Right lobe of liver (tissue), 6 donors: ENCODE measurements at places on chromosomes 2 and 18.
A peak's percentile ranks its signal among the peaks of the same experiment; 100 is the strongest.

DNA sequence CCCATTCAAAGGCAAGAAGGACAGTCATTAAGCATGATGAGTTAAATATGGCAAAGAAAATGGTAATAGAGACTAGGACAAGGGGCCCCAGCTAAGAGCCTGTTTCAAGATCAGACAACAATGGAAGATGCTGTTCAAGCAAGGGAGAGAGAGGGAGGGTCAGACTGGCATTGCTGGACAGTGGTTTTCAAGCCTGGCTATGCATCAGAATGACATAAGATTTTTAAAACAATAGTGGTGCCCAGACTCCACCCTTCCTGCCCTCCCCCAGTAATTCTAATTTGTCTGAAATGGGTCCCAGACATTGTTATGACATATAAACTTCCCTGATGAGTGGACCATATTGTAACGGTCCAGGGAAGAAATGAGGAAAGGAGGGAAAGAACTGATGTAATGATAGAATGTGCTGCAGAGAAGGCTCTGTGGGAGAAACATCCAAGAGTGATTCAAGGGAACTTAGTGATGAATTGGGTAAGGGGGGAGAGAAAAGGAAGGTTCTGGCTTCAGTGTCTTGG lies 112.9 kb upstream of the TRIB2 start:
- DNase-seq: no peak

DNA sequence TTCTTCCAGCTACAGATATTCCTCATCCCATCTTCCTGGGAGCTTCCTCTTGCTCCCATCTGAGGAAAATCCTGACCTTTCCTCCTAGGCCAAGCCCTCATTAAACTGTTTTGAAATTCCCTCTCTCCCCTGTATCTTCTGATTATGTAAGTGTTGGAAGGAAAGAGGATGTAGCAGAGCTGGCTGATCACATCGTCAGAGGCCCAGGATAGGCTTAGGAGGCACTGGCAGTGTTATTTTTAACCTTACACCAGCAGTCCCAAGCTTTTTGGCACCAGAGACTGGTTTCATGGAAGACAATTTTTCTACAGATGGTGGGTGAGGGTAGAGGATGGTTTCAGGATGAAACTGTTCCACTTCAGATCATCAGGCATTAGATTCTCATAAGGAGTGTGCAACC lies 630.4 kb downstream of the EPHA4 start:
- DNase-seq: no peak

DNA sequence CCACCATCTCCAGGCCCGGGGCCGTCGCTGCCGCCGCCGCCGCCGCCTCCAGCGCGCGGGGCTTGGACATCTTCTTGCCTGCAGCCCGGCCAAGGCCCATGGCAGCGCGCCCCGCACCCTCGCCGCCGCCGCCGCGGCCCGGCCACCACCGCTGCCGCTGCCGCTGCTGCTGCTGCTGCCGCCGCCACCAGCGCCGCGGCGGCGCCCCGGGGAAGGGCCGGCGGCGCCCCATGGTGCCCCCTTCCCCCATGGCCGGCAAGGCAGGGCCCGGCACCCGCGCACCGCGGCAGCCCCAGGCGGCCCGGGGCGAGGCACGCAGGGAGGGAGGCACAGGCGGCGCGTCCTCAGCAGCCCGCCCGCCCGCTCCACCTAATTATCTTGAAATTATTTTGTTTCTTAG lies 3057.4 kb downstream of the RPIA start:
- DNase-seq: no peak

DNA sequence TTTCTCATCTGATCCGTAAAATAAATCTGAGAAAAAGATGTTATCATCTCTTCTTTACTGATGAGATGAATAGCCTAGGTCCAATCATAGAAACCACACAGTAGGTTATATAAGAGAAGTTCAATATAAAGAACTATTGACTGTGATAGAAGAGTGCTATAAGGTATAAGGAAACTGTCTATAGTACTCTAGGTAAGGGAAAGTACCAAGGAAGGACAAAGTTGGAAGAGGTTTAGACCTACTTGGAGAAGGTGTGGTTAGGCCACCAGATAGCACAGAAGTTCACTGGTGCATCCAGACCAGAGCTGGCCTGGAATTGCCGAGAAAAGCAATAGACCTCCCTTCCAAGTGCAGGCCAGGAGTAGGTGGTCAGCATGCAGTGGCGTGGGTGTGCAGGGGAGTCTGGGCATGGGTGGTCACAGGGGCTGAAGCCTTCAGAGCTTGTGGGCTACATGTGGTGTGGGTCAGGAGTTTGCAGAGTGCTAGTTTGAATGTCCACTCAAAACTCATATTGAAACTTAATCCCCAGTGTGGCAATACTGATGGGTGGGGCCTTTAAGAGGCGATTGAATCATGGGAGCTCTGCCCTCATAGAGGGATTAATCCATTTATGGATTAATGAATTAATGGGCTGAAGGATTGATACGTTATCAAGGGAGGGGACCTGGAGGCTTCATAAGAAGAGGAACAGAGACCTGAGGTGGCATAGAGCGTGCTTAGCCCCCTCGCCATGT lies 86.3 kb downstream of the ALPK2 start:
- DNase-seq: no peak

GRCh38 chr18:21686282-21687105 lies 18.1 kb downstream of the ABHD3 start:
- no peak for DNase-seq

DNA sequence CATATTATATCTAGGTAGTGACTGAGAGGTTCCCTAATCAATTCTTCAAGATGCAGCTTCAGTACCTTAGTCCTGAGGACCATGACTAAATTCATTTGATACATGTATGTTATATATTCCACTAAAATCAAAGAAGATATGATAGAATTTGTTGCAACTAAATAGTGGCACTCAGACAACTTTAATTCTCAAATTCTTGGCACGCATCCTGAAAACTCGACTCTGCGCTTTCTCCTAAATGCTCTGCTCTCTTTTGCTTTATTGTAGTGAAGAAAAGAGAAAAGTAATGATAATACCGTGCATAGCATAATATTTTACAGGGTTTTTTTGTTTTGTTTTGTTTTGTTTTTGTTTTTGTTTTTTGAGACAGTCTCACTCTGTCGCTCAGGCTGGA lies 475.3 kb downstream of the ARHGAP15 start:
- DNase-seq: no peak

DNA sequence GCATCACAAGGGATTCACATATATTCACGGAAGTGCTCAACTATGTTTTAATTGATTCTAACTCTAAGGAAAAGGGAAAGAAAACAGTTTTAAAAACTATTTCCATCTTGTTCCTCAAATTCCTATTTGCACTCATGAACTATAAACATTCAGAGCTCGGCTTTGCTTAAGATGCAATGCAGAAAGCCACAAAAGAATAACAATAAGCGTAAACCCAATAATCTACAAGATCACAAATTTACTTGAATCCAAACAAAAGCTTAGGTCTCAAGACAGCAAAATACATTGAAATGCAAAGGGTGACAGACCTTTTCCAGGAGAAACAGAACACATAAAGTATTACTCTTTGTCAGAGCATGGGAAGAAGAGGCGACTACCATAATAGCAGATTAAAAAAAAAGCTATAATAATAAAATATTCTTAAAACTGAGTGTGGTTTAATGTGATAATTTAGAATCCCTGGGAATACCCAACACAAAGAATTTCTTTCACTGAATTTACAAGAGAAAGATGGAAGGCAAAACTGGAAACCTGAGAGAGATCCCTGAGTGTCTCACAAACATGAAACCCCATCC lies 1094.9 kb downstream of the LRP1B start:
- no peak for DNase-seq

DNA sequence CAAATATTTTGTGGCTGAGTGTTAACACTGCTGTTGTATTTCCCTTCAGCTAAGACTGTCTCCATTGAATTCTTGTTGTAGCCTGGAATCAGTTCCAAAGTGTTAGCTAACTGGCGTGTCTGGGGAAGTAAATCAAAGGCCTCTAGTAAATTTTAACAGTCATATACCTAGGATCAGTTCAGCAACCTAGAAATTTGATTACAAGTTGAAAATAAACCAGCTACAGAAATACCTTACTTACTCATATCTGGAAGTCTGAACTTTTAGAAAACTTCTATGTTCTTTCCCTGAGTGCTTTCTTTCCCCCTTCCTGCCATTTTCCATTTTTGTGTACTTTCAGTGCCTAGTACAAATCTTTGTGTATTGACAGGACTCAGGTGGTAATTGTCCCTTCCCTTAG lies 396.7 kb upstream of the DCC start:
- DNase-seq: no peak

- no peak for DNase-seq
Observed at GRCh38 chr2:12661489-12661888, 55.2 kb upstream of the TRIB2 start.

DNA sequence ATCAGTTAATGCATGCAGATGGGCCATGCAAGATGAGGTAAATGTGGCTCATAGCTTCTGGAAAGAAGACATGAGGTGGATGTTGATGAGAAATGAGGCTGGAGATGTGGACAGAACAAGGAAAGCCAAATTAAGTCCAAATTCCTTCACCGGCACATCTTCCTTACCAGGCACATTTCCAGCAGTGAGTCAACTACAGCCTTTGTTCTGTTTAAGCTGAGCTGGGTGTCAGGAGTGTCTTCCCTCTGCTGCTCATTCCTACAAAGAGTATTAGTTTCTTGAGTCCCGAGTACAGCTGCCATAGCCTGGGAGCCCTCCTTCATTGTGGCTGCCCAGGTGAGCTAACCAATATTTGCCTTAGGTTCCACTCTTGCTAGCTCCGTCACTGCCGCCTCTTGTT lies 945.0 kb downstream of the SLC4A3 start:
- no peak for DNase-seq

DNA sequence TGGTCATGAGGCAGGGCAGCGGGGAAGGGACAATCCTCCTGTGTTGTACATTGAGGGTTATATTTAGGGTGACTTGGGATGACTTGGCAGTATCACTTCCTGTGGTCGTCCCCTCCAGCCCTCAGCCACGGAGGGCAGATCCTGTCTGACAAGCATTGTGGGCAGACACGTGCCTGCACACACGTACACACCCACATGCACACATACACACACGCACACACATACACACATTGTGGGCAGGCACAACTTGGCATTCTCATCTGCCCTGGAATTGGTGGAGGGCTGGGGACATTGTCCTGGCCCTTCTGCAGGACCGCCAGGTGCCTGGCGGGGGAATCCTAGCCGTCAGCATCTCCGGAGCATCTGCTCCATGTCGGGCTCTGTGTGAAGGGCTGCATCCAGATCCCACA lies 47.6 kb downstream of the ODC1 start:
- peak; percentile 74 for DNase-seq

DNA sequence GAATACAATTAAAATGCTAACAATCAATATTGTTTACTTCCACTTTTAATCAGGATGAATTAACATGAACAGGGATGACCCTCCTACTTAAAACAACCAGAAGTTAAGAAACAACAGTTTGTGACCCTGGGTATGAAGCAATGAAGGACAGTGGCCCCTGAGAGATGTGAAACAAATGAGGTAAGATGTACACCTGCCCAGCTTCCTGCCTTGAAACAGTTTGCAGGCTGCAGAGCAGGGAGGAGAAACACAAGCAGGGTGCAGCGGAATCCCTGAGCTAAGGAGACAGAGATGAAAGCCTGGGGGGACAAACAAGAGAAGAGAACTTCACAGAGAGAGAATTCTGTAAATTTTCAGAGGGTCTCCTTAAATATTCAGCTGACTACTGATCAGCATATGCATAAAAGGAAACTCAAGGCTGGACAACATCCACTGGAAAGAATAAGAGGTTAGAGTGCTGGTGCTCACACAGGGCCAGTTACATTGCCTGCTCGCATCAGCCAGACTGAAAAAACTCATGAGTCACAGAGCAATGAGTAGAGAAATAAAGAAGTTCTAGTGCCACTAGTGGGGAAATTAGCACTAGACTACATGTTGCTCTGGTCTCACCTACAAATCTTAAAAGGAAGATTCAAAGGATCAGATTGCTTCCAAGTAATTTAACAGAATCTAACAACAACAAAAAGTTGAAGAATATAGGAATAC lies 106.4 kb downstream of the PID1 start:
- DNase-seq: no peak

GRCh38 chr2:32061430-32061829 lies 1.9 kb upstream of the SPAST start:
- no peak for DNase-seq

GRCh38 chr2:235603659-235604058 lies 109.8 kb downstream of the AGAP1 start:
- DNase-seq: no peak

DNA sequence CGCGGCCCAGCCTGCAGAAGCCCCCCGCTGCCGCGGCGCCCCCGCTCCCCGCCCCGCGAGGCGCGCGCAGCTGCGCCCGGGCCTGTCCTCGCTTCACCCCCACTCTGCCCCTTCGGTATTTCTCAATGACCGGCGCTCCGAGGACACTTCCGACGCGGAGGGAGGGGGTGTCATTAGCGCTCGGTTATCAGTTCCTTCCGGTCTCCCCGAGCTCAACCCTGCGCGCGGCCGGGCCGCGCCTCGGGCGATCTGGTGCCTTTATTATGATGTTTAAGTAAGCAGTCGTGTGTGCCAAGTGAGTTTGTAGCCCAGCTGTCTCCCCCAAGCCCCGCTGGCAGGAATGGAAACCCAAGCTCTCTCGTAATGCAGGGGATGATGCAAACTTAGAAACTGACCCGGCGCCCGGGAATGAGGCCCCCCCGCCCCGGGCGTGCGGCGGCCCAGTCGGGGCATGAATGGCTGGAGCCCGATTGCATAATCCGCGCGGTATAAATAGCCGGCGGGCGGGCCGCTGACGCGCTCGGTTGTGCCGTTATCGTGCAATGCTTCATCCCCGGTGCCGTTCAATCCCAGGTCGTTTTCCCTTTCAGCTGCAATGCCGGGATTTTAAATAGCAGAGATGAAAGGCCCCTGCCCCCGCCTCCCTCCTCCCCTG lies 3.9 kb upstream of the SPRED2 start:
- peak; percentile 92 for DNase-seq

DNA sequence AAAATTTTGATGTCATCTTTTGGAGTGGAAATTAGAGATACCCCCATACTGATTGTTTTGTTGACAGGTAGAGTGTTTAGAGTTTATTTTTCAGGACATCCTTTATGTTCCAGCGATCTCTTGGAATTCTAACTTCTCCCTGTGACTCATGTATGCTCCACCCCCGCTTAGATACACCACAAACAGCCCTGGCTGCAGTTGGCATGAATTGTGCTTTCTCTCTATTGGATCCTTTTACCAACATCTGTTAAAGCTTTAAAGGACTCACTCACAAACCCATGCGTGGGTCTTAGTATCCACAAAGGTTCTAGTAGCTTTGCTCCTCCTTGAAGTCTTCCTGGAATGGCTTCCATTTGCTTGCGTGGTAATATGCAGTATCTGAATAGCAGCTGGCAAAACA lies 409.5 kb upstream of the POU3F3 start:
- no peak for DNase-seq

GRCh38 chr2:227566012-227566411 lies 32.7 kb upstream of the SCYGR2 start:
- no peak for DNase-seq

- no peak for DNase-seq
Observed at GRCh38 chr18:12038082-12038638, 55.5 kb upstream of the ANKRD62 start.

- DNase-seq: peak; percentile 81
Observed at GRCh38 chr2:54557601-54558187, 101.6 kb downstream of the SPTBN1 start.
